Activated CD4-positive, alpha-beta T cell treated with anti-CD3 and anti-CD28 coated beads for 24 hours (primary cell): ENCODE measurements at places on chromosomes 1 and 21.

DNA sequence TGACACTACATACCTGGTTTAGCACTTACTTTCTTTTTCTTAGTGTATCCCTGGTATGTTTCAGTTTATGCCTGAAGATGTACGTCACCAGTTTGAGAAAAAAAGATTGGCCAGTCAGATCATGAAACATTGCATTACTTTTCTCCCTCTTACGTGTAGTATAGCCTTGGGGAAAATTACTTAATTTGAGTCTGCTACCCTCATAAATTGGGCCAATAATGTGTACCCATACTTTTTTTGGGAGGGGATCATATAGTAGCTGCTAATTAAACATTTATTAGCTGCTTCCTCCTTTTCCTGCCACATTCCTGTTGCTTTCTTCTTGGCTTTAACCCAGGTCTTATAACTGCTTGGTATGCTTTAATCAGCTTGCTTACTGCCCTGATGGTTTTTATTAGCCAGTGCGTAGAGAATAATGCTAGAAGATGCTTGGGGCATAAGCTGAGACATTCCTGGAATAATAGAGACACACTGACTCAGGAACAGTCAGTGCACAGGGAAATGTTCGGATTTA is 32.1 kb downstream of the RABGAP1L start:
- DNase-seq = no peak

DNA sequence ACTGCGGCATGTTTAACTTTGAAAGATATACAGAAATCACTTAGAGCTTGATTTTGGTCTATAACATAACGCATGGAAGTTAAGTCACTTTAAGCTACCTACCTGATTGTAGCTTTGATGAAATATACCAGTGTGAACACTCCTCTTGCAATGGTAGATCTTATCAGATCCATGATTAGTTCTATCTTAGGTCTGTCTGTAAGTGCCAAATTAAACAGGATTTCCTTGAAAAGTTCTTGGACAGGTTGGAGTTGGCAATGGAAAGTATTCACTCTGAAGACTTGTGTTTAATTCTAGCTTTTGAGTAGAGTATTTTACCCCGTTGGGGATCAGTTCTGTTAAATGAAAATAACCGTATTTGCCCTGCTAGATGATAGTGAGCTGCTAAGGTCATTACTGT is 4.1 kb upstream of the ADGRL4 start:
- no peak for DNase-seq

GRCh38 chr1:24864370-24864777 is 65.7 kb downstream of the RUNX3 start:
- DNase-seq = no peak

GRCh38 chr1:63835128-63835527 is 61.3 kb downstream of the ROR1 start:
- DNase-seq = no peak

GRCh38 chr1:61556631-61557030 is 168.3 kb downstream of the TM2D1 start:
- DNase-seq = no peak

- no peak for DNase-seq
Measured at GRCh38 chr21:42245331-42246193, 26.6 kb downstream of the ABCG1 start.

- no peak for DNase-seq
Measured at GRCh38 chr21:34022627-34023335, 50.6 kb upstream of the MRPS6 start.

DNA sequence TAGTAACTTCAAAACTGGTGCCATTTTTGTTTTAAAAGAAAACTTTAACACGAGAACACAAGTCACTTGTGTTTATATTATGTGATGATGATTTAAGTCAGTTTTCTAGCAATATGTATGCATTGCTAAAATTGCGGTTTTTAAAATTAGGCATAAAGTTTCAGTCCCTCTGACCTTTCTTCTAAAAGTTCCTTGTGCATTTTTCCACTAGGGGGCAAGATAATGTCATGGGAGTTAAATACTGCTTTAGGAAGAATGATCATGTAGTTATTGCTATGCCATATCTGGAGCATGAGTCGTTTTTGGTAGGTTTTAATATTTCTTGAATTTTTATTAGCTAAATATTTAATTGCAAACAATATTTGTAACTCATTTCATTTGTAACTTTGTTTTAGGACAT is 10.7 kb downstream of the CDC7 start:
- no peak for DNase-seq

DNA sequence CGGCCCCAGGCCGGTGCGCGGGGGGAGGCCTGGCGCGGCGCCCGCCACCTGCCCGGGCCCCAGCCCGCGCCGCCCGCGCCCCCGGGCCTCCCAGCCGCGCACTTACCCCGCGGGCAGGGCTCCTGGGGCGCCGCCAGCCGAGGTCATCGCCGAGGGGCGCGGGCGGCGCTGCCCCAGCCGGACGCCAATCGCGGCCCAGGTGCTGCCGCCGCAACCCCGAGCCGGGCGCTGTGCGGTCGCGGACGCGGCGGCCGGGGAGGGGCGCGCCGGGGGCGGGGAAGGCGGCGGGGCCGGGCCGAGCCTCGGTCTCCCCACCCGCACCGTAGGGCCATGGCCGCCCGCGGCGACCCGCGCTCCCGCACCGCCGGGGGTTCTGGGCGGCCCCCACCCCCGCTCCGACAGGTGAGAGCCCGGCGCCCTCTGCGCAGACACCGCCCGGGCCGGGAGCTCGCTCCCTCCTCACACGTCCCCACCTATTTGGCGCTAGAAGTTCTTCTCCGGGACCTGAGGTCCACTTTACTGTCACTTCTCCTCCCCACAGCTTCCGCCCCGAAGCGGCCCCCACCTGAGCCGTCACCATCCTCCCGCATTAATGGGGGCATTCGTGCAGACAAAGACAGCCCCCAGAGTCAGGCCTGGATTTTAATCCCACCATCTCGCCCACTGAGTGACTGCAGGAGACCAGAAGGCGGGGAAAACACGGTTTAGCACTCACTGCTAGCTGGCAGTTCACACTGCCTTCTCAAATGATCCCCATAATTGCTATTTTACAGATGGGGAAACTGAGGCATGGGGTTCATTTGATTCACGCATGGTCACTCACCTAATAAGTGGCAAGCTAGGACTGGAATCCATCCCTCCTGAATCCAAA is at the start of gene TTC39A:
TSS of gene TTC39A (minus strand) at position 232 of the 871 bp plus-strand sequence. CDS start at position 147, 85 bp downstream.
- DNase-seq = no peak

DNA sequence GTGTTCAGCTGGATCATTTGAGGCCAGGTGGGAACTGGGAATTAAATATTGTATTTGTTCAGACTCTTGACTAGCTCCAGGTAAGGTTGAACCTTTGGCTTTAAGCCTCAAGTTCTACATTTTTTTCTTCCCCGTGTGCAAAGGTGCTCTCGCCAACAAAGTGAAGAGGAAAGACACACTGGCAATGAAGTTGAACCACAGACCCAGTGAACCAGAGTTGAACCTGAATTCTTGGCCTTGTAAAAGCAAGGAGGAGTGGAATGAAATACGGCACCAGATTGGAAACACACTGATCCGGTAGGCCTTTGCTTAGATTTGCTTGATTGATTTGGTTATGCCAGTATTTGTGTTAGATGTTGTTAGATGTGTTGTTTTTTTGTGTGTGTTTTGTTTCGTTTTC is 25.5 kb upstream of the RCC1 start:
- DNase-seq = no peak

DNA sequence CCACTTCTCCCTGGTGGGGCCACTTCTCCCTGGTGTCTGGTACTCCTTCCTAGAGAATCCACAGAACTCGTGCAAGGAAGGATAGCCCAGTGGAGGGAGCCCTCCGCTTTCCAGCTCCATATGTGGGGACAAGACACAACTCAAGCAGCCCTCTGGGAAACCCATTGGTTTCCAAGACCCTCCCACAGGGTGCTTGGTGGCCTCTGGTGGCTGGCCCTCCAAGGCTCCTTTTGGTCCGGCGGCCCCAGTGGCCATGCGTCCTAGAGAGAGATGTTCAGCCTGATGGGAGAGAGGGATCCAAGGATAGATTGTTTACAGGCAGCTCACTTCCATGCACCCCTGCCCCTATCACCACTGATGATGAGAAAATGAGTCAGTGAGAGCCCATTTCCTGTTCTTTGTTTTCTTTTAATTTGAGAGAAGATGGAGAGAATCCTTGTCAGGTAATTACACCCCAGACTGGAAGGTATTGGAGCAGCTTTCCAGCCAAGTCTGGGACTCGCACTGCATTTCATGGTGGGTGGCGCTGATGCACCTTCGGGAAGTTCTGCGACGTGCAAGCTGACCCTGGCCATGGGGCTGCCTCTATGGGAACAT is 486.2 kb upstream of the VAMP3 start:
- DNase-seq = no peak

- DNase-seq = no peak
Measured at GRCh38 chr1:222918801-222919477, 104.1 kb downstream of the DISP1 start.

- DNase-seq = no peak
Measured at GRCh38 chr1:177737456-177737855, 232.4 kb downstream of the SEC16B start.
